ENCODE measurements at places on chromosomes 7 and 10.

GRCh38 chr7:2087744-2088143, 145.0 kb downstream of the MAD1L1 start:
- DNase-seq = no peak

- no peak for DNase-seq
Measured at GRCh38 chr7:98200364-98200763, 10.9 kb upstream of the BHLHA15 start.

- DNase-seq = no peak
Measured at GRCh38 chr10:51083356-51083853, 9.1 kb downstream of the PRKG1 start.

GRCh38 chr10:23525406-23525805, 86.5 kb downstream of the OTUD1 start:
- DNase-seq = peak; percentile 2

DNA sequence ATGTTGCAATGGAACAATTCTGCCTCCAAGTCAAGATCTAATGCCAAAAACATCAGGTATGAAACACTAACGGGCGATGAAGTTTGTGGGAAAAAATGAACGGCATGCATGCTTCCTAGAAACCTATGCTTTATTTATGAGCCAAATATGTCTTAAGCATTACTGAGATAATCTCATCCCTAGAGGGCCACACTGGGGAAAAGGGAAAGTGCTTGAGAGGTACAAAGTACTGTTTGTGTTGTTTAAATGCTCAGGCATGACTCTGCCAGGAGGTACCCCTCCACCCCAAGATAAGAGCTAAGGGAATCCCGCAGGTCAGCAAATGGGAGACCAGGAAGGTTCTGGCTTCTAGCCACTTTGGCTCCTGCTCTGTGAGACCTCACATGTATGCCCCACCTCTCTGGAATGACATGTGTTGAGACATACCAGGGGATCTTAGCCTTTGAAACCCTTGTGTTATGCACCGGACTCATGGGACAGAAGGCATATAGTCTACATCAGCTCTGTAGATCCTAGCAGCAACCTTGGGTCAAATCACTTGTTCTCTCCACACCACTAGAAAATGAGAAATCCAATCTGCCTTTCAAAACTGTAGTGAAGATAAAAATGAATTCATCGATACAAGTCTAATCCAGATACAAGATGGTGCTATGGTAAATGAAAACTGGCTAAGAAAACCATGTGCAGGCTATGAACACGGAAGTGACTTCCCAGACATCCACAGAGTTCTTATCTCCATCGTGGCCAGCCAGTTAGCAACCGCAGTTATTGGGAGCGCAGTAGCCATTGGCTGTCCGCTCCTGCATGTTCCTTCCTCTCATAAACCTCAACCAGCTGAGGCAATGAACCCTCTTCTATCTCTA, 61.0 kb downstream of the CREB3L2 start:
- DNase-seq = no peak

DNA sequence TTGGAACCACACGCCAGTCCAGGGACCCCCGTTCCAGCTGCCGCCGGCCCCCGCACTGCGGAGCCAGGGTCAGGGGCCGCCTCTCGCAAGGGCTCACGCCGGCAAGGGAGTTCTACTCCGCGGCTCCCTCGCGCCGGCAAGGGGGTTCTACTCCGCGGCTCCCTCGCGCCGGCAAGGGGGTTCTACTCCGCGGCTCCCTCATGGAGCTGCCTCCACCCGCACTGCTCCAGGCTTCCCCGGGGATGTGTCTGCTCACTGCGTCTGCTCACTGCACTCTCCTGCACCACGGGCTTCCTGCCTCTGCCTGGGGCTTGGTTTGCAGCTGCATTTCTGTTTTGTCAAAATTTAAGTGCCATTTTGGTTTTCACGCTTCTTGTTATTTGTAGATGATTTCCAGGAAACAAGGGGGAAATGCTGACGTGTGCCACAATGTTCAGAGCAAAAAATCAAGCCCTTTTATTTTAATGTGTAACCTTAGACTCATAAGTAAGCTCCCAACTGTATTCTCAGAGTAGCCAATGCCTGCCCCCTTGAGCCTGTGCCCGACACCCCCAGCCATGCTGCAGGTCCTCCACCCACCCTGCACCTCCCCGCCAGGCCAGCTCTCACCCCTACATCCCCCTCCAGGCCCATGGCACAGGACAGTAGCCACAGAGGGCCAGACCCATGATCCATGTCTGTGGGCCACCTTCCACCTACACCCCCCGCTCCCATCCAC, 246.2 kb downstream of the MAD1L1 start:
- DNase-seq = no peak

- no peak for DNase-seq
Measured at GRCh38 chr7:67045496-67045995, 48.9 kb downstream of the TYW1 start.

GRCh38 chr7:142355328-142355727, 97.5 kb upstream of the PRSS58 start:
- no peak for DNase-seq

- no peak for DNase-seq
Measured at GRCh38 chr10:77287647-77288120, 349.9 kb downstream of the KCNMA1 start.

GRCh38 chr7:126487728-126488442, 764.9 kb downstream of the GRM8 start:
- DNase-seq = no peak

- no peak for DNase-seq
Measured at GRCh38 chr7:1151653-1152425, 8.2 kb downstream of the ZFAND2A start.

GRCh38 chr10:33952692-33953360, 618.4 kb upstream of the NRP1 start:
- DNase-seq = no peak

DNA sequence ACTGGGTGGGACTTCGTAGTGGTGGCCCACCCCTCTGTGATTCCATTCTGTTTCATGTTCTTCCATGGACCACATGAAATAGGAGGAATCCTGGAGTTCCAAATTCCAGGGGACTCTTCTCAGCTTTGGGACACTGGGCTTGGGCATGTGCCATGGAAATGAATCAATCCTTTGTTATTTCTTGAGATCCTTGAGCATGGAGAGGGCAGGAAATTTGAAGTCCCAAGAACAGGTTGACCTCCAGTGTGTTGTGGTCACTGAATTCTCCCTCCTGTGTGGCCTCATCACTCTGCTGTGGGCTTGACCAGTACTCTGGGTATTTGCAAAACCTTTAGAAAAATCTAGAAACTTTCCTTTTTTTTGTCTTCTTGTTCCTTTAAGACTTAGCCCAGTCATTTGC, 22.7 kb downstream of the TACR2 start:
- DNase-seq = no peak

- no peak for DNase-seq
Measured at GRCh38 chr7:55048221-55048859, 29.5 kb downstream of the EGFR start.

DNA sequence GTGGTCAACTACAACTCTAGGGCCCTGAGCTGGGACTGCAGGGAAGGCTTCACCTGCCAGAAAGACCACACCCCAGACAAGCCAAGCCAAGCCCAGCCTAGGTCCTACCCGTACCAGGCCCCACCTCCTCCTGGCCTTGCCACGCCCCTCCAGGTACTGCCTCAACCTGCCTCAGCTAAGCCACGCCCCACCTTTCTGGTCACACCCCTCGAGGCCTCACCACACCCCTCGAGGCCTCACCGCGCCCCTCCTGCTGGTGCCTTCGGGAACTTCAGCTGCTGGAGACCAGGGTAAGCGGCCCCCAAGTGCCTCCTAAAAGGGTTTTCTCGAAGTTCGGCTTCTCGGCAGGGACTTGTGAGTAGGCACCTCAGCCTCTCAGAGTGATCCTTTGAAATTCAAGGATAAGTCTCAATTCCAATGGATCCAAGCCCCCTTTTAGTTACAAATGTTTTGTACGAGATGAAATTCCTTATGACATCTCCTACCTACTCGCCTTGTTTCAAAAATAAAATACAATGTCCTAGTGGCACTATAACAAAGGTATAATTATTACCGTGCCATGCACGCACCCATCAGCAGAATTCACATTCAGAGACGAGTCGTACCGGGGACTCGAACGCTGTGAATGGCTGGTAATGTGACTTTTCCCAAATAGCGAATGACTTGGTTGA, 171.2 kb downstream of the ARHGAP21 start:
- DNase-seq = no peak

- no peak for DNase-seq
Measured at GRCh38 chr7:93949423-93949822, 27.9 kb downstream of the GNG11 start.

- no peak for DNase-seq
Measured at GRCh38 chr10:23914641-23915040, 294.3 kb upstream of the KIAA1217 start.

GRCh38 chr10:101848894-101849351, 5.3 kb upstream of the KCNIP2 start:
- DNase-seq = no peak

- DNase-seq = no peak
Measured at GRCh38 chr10:2660276-2660675, 407.1 kb upstream of the PFKP start.

- DNase-seq = no peak
Measured at GRCh38 chr7:85162721-85163120, 24.1 kb downstream of the SEMA3D start.

GRCh38 chr7:88111140-88111743, 108.6 kb downstream of the SRI start:
- DNase-seq = no peak

Measured in stimulated activated CD4-positive, alpha-beta T cell treated with anti-CD3 and anti-CD28 coated beads, TNF-alpha, amount 100 ng/mL, for 24 hours (primary cell).